ENCODE measurements at places on chromosomes 6 and 20. TPM values are rescaled to one million over a fixed set of nuclear protein-coding genes. Genes with fewer than 3 reads are reported as not detected.

DNA sequence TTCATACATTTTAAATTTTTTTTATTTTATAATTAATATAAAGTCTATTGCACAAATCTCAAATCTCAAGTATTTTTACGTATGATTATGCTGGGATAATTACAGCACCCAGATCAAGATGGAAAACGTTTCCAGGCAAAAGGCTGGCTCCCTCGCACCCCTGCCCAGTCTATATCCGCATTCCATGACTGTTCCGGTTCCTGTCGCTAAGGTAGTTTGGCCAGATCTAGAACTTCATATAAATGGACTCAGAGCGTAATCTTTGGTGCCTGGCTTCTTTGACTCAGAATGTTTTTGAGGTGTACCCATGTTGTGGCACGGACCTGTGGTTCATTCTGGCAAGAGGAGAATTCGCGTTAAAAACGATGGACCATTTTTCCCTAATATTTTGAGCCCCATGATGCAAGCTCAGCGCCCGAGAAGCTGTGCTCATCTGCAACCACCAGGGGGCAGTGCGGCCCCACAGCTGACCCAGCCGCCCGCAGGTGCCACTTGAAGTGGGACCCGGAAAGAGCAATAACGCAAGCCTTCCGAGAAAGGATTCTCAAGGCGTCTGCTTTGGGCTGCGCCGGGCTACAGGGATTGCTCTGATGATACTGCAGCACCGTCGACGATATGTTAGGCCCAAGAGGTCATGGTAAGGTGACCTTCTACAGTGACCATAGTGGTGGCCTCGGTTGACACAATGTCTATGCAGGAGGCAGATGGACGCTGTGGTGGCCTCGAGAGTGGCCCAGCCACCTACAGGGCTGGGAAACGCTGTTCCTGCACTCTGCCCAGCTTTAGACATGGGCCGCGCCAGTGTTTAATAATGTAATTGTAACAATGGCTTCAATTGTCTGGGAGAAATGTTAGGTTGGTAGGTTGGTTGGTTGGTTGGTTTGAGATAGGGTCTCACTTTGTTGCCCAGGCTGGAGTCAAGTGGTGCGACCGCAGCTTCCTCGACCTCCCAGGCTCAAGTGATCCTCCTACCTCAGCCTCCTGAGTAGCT lies 160.1 kb downstream of the ZMYND8 start:
- DNase-seq: peak; percentile 62

DNA sequence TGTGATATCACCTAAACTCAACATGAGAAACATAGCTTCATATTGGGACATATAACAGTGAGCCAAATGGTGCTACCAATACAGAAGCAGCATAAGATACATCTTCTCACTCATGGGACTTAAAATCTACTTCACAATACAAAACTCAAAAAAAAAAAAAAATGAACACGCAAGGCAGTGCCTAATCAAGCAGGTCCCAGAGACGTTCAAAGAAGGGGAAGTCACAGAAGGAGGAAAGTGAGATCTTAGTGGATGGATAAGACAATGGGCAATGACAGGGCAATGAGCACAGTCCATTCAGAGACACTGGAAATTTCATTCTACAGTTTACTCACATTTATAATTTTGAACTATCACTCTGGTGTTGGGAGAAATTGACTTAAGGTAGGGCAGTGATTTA lies 88.3 kb downstream of the FAM50B start:
- DNase-seq: no peak

- no peak for DNase-seq
These were observed 70.8 kb upstream of the DYNLRB1 start for GRCh38 chr20:34445177-34446065.

DNA sequence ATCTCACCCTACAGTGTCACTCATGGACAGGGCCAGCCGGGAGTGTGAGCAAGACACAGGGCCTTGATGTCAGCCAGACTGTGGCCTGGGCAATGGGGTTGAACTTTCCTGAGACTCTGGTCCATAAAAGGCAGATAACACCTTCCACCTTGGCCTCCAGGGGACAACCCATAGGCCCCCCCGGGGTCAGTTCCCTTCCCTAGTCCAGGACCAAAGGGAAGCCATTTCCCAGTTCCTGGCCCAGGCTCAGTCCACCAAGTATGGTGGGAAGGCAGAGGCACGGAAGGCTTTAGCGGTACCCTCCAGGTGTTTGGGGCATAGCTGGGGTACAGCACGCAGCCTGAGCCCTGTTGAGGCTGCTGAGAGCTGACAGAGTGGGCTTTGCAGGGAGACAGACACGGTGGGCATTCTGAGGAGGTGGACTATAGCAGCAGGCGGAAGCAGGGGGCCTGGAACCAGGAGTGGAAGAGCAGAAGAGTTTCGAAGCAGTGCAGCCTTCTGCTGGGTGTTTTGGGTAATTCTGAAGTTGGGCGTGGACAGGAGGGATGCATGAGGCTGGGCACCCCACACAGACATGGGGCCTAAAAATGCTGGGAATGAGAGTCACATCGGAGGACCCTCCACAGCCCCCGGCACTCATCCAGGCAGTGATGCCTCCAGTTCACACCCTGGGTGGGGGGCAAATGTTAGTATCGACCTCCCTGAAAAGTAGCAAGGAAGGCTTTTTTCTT lies 43.9 kb upstream of the CD93 start:
- no peak for DNase-seq

GRCh38 chr6:26295691-26296555 lies 69.1 kb upstream of the BTN3A2 start:
- no peak for DNase-seq

The PRR18 gene
- not detected for polyA plus RNA-seq

The HCRTR2 gene
- polyA plus RNA-seq: not detected

The DCBLD1 gene
- polyA plus RNA-seq: 4.0 TPM

The PBX2 gene
- 0.31 TPM for polyA plus RNA-seq

The HLA-DQA2 gene
- polyA plus RNA-seq: 5.9 TPM

Data from immature natural killer cell (primary cell).